ENCODE measurements at places on chromosomes 12 and 14. TPM values are rescaled to one million over a fixed set of nuclear protein-coding genes. Genes with fewer than 3 reads are reported as not detected.

DNA sequence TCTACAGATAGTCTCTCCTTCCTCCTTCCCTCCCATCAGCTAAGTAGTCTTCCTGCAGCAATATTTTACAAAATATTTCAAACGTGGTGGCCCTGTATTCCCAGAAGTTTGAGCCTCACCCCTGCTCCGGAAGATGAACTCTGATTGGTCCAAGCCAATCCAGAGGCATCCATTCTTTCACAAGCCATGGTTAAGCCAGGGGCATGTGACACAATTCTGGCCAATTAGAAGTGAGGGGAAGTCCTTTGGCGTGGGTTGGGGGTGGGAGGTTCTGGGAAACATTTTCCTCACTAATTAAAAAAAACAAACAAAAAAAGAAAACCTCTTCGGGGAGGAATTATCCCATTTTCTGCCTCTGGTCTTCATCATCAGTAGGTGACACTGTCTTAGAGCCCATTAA lies 69.4 kb upstream of the GSC start:
- H3K27me3 ChIP-seq, result no peaks in the 10 kb centered on the region
- DNase-seq, result no peak
- no peaks in the 10 kb centered on the region for H3K4me1 ChIP-seq
- no peaks in the 10 kb centered on the region for H3K36me3 ChIP-seq
- H3K27ac ChIP-seq, result no peak overlapping the region
- no peak overlapping the region for H3K4me3 ChIP-seq

DNA sequence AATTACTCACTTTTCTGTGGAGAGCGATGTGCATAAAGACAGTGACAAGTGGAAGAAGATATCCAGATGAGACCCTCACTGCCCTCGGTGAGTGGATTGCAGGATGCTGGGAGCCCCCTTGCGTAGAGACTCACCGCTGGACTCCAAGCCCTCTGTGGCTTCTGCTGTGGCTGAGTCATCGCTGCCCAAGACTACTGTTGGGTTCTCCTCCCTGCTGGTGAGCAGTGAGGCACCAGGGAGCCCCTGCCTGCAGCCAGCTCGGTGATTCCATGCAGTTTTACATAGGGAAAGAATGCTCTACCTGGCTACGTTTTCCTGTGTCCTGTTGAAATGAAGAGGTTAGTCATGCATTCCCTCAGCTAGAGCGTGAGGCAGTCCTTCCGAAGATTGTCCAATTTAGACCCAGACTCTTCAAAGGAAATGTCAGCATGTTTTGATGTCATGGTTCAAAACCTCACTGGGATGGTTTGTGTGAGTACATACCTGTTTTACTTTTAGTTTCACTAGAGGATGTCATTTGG lies 28.2 kb downstream of the TRAF3 start:
- no peak overlapping the region for H3K27ac ChIP-seq
- no peaks in the 10 kb centered on the region for H3K36me3 ChIP-seq
- no peak overlapping the region for H3K4me3 ChIP-seq
- no peak for DNase-seq

DNA sequence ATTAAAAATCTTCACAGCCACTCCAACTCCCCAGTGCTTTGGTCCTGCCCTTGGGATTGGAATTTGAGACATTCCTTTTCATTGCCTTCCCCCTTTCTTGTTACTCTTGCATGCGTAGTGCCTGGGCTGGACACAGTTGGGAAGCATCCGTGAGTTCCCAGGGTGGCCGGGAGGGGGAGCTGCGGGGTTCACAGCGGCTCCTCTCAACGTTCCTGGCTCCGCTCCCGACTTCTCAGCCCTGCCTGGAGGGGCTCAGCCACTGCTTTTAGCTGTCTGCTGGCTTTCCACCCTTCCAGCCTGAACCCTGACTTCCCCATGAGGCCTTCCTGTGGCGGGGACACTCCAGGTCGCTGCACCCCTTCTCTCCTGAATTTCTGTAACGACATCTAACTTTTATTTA lies 3.2 kb downstream of the TEX52 start:
- no peaks in the 10 kb centered on the region for H3K36me3 ChIP-seq
- H3K27ac ChIP-seq, result no peak overlapping the region
- H3K27me3 ChIP-seq, result no peaks in the 10 kb centered on the region
- H3K4me3 ChIP-seq, result no peak overlapping the region

- H3K4me1 ChIP-seq, result no peaks in the 10 kb centered on the region
- no peak for DNase-seq
- no peaks in the 10 kb centered on the region for H3K27me3 ChIP-seq
- H3K36me3 ChIP-seq, result no peaks in the 10 kb centered on the region
- no peak overlapping the region for H3K27ac ChIP-seq
- no peak overlapping the region for H3K4me3 ChIP-seq
These were observed 1283.2 kb downstream of the TMEM121 start for GRCh38 chr14:106809615-106810014.

The TMEM229B gene
- 1.6 TPM for total RNA-seq

The PRB2 gene
- total RNA-seq, result not detected

Data from Panc1 (cell line).